Glutamatergic neuron (in vitro differentiated cells): ENCODE measurements at places on chromosomes 2 and 18. TPM values are rescaled to one million over a fixed set of nuclear protein-coding genes. Genes with fewer than 3 reads are reported as not detected.

Gene CYP26B1
- total RNA-seq: 9.7 TPM

Gene MAL
- 9.0 TPM for total RNA-seq

Gene NT5C1B
- total RNA-seq: not detected

Gene PTPN2
- 33.3 TPM for total RNA-seq

Gene SERPINB4
- total RNA-seq: not detected

DNA sequence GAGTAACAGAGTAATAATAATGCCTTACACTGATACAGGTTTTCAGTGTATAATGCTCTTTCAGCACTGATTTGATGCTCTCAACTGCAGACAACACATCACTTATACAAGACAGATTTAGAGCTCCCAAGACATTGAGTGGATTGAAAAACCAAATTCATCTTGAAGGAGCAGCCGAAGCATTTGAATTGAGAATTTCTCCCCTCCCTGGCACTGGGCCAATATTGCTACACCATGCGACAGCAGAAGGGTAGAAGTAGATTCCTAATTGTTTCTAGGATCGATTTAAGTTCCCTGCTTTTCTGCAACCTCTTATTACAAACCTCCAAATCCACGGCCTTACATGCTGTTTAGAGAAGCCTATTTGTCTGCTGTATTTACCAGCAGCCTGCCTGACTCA is 15.5 kb downstream of the CENPA start:
- DNase-seq: no peak

DNA sequence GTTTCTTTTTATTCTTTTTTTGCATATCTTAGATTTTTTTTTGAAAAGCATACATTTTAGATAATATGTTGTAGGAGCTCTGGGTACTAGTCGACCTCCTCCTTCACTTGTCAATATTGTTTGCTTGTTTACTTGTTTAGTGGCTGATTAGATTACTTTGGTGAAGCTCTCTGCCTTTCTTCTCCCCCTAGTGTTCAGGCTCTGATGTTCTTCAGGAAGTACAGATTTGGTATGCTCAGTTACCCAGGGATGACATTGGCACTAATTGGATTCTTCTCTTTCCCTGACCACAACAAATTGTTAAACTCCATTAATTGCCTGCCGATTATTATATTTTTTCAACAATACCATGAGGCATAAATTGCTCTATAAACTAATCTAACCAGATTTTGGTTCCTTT is 491.2 kb downstream of the SUCLG1 start:
- no peak for DNase-seq

DNA sequence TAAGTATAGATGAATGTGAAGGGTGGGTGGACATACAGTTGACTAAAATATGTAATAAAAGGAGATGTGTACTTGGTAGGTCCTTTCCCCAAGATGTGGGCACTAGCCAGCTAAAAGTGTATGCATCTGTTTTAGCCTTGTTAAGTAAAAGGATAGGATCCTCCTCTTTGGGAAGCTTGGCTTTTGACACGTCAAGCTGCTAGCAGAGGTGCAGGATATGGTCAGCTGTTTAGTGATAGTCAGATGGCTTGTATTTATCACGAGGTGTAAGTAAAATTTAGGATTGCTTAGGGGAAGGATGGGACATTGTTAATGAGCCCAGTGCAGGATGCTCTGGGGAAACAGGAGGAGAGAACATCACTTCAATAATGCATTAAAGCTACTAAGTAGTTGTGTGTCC is 1.5 kb downstream of the MFSD6 start:
- DNase-seq: no peak

- DNase-seq: peak; percentile 28
Observed at GRCh38 chr2:168194784-168195522, 52.4 kb downstream of the STK39 start.

- no peak for DNase-seq
Observed at GRCh38 chr2:195649629-195650190, 7.3 kb upstream of the SLC39A10 start.

DNA sequence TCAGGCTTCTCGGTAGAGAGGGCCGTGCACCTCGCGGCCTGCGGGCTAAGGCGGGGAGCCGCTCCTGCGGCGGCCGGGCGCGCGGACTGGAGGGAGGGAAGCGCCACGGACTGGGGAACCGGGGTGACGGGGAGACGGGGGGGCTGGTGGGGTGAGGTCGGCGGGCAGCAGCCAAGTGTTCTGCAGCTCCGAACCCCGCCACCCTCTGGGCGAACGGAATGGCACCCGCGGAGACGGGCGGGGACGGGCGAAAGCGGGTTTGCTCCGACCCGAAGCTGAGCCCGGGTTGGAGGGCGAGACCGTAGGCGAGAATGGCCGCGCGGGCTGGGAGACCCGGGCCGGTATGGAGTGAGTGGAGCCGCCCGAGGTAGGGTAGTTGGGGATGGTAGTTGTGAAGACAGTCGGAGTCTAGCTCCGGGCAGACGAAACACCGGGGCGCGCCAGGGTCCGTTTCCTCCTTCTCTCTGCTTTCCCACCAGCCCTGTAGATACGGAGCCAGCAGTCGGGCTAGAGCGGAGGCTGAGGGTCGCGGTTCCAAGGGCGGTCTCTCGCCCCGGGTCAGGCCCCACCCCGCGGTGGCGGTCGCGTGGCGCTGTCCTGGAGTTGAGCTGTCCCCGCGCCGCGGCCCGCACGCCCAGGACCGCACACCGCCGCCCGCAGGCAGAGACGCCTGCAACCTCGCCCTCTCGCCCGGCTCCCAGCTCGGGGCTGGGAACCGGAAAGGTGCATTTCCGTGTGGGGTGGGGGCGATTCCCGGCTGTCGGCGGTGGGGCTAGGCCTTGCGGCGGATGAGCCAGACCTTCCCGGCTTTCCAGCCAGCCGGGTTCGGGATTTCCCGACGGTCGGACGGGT is 160.3 kb upstream of the SIX2 start:
- DNase-seq: peak; percentile 61

DNA sequence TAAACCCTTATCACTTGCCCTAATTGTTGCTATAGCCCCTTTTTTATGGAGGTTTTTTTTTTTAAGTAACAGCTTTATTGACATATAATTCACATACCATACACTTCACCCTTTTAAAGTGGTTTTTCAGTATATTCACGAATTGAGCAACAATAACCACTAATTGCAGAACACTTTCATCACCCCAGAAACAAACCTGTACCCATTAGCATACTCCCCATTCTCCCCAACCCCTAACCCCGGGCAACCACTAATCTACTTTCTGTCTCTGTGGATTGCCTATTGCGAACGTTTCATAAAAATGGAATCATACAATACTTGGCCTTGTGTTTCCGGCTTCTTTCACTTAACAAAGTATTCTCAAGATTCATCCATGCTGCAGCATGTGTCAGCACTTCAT is 213.6 kb downstream of the ATAD2B start:
- DNase-seq: no peak

DNA sequence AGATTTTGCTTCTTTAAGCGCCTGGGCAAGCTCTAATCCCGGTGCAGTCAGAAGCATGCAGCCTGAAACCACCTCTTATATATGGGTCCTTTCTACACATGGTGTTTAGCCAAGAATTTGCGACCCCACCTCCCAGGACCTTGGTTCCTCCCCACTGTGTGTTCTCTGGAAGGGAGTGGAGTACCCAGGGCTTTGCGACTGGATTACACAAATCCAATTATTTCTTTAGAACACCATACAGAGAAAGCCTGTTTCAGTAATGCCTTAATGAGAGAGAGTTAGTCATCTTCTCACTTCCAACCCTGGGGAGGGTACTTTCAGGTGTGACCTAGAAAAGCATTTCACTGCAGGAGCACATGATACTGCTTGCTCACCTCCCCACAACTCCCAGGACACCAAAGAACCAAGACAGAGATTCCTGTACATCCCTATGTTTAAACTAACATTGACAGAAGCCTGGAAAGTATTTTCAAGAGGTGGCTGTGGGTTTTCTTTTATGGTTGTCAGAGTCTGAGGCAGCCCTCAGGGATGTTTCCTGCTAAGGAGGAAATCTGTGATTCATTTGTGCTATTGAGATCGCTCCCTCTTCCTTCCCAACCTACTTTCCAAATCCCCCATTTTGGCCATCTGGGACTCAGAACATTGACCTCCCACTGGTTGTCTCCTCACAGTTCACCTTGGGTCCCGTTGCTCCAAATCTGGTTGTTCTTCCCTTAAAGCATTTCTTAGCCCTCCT is at the start of gene CAPN14:
TSS of gene CAPN14 (minus strand) at position 51 of the 736 bp plus-strand sequence. CDS start 12,068 bp downstream, outside the sequence.
- no peak for DNase-seq

DNA sequence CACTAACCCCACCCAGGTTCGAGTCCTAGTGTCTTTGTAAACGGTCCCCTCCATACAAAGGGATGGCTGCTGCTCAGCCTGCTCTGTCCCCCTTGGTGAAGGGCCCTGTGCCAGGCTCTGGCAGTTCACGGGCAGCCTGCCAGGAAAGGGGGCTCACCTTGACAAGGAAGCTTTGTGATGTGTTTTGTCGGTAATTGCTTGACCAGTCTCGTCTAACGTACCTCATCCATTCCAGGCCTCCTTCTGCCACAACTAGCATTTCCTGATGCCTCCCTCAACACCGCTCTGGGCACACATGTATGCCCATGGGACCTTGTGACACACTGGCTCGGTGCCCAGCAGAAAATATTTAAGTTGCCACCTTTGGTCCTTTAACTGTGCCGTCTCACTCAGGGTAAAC is 171.9 kb downstream of the KLHL29 start:
- no peak for DNase-seq

GRCh38 chr2:216545359-216545758 is 46.7 kb downstream of the RPL37A start:
- no peak for DNase-seq

DNA sequence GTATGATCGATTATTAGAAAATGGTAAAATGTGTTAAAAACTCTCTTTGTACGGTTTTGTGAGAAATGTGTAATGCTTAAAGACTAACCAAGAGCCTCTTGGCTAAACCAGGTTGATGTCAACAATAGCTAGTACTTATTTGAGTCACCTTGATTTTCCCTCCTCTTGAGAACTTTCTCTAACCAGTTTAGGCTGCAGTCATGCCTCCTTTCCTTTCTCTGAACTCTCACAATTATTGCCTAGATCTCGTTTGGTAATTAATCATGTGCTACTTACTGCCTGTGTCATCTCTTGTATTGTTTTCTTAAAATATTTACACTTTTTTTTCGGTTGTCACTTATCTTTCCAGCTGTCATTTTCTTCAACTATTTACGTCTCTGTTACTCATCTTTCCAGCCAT is 1.1 kb upstream of the EPC2 start:
- DNase-seq: no peak

DNA sequence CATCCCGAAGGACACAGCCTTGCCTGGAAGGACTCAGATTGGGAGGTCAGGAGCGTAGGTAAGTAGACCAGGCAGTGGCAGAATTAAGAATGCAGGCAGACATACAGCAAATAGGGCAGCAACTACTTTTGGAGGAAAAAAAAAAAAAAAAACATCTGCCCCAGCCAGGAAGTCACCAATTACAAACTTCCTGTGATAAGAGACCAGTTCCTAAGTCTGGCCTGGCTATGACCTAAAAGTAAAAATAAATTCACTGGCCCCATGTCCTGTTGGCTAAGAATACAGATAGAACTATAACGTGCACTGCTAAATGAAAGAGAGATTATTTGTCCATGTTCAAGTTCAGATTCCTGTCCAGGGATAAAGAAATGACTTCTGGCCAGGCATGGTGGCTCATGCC is 45.2 kb upstream of the NOSTRIN start:
- DNase-seq: no peak
